Osteoblast (primary cell): ENCODE measurements at places on chromosomes 6 and 20. TPM values are rescaled to one million over a fixed set of nuclear protein-coding genes. Genes with fewer than 3 reads are reported as not detected.

GRCh38 chr6:138787138-138787537, 8.7 kb upstream of the ECT2L start:
- no peak for DNase-seq

GRCh38 chr6:84798257-84798656, 33.9 kb upstream of the TBX18 start:
- DNase-seq = peak; percentile 46

DNA sequence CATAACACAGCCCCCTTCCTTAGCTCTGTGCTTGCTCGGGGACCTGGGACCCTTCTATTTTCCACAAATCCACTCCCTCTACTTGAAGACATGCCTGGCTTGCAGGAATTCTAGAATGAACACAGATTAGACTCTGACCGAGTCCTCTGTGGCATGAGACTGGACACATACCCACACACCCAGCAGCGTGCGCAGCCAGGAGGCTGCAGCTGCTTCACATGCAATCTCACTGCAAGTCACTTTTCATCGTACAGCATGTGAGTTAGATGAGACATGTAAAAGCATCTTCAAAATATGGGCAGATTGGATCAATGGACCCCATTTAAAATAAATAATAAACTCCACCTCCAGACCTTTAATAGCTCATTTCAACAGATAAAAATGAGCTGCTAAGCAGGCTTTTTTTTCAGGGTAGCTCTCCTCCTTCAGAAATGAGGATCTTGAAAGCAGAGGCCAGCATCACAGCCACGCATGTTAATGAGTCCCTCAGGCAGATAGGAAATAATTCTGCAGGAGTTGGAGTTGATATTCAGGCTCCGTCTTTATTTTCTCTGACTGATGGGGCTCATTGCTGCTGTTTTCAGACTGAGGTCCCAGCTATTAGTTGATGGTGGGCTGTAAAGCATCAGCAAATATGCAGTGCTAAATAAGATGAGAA, 215.1 kb upstream of the GGTLC1 start:
- DNase-seq = no peak

- DNase-seq = peak; percentile 68
These were observed 33.2 kb downstream of the SERPINB6 start for GRCh38 chr6:2938004-2938631.

- DNase-seq = no peak
These were observed 51.0 kb upstream of the SNAP25 start for GRCh38 chr20:10167594-10167993.

DNA sequence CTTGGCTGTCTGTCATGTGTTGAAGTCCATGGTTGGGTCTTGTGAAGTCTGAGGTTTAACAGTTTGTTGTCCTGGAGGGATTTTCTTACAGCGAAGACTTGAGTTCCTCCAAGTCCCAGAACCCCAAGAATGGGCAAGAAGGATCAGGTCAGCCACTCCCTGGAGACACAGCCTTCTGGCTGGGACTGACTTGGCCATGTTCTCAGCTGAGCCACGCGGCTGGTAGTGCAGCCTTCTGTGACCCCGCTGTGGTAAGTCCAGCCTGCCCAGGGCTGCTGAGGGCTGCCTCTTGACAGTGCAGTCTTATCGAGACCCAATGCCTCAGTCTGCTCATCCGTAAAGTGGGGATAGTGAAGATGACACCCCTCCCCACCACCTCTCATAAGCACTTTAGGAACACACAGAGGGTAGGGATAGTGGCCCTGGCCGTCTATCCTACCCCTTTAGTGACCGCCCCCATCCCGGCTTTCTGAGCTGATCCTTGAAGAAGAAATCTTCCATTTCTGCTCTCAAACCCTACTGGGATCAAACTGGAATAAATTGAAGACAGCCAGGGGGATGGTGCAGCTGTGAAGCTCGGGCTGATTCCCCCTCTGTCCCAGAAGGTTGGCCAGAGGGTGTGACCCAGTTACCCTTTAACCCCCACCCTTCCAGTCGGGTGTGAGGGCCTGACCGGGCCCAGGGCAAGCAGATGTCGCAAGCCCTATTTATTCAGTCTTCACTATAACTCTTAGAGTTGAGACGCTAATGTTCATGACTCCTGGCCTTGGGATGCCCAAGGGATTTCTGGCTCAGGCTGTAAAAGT, 43.5 kb downstream of the SIRPA start:
- no peak for DNase-seq

DNA sequence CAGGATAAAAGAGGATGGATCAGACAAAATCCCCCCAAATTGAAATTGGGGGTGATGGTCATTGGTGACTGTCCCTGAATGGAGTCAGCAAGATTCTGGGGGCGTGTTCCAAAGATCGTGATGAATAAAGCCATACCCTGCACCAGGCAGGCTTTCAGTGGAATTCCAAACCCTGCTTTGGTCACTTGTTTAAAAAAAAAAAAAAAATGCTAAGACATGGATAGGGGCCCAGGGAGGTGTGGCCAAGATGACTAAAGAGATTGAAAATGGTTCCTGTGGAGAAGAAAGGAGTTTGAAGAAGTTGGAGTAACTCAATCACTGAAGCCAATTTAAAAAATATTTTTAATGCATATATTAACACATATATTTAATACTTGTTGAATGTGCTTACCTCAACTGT, 161.4 kb upstream of the KCNG1 start:
- DNase-seq = no peak

DNA sequence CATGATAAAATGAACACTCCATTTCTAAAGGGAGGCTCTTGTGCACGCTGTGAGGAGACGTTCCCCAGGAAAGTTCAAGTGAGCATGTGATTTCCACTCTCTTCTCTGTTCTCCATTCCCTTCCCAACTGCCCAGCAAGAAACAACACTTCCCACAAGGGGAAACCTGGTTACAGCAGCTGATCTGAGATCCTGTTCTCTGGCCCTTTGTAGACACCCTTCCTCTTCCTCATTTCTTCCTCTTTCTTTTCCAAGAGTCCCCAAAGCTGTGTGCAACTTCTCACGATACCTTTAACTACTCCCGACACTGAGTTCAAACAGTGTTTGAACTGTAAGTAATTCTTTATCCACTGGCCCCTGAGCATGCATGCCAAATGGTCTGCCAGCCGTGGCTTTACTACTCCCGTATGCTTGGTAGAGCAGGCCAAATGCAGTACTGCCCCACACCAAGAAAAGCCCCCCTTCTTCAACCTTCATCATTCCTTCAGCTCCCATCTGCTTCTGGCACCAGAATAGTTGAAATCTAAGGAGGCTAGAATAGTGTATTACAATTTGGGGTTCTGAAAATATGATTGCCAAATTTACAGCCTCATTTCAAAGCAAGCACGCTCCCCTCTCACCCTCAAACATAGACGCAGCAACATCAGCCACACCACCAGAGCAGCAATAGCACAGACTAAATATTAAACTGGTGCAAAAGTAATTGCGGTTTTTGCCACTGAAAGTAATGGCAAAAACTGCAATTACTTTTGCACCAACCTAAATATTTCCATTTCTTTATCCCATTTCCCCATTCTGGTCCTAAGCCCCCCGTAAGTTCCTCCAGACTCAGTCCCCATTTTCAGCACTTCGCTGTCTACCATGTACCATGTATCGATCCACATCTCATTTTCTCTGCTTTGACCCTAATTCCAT, 4.3 kb downstream of the HLA-DMB start:
- DNase-seq = no peak

GRCh38 chr6:119454714-119455113, 105.2 kb upstream of the MAN1A1 start:
- DNase-seq = no peak

DNA sequence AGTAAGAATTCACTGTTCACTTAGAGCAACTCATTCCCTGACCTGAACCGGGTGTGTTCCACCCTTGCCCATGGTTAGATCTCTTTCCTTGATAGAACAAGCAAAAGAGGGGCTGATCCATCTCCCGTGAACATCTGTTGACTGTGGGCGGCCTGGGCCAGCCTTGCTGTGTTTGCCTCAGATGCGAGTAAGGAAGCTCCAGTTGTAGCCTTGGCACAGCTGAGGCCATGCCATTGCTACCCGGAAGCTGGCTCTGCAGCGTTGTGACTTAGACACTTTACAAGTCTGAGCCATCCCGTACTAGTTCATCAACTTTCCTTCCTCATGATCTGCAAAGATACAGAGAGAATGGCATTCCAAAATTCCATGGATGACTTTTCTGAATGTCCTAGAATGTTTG, 139.0 kb downstream of the MAP3K4 start:
- DNase-seq = no peak

DNA sequence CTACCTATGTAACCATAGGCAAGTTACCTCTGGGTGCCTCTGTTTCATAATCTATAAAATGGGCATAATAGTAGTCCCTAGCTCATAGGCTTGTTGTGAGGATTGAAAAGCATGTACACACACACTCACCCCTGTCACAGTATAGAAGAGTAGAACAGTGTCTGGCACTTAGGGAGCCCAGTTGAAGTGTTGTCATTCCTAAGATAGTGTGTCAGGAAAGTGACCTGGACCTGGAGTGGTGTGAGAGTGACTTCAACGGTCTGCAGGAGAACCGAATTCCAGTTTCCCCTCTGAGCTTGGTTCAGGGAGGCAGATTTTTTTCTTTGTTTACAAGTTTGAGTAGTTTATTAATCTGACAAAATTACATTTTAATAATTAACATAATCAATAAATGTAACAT, 229.9 kb upstream of the MAP3K7 start:
- DNase-seq = no peak

GRCh38 chr6:52546678-52547077, 30.2 kb downstream of the TRAM2 start:
- no peak for DNase-seq

DNA sequence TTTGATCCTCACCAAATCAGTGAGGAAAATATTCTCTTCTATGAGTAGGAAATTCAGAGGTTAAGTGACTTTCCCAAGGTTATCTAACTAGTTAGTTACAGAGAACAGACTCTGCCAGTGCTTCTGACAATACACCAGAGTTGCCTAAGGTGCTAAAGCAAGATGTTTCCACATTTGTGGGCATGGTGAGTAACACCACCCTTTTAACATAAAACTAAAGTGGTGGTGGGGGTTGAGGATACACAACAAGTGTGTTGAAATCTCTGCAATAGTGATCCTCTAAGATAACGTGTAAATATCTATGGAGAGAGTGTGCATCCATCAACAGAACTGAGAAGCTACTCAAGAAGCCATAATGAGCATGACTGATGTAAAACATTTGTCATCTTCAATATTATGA, 11.7 kb downstream of the VNN2 start:
- DNase-seq = no peak

DNA sequence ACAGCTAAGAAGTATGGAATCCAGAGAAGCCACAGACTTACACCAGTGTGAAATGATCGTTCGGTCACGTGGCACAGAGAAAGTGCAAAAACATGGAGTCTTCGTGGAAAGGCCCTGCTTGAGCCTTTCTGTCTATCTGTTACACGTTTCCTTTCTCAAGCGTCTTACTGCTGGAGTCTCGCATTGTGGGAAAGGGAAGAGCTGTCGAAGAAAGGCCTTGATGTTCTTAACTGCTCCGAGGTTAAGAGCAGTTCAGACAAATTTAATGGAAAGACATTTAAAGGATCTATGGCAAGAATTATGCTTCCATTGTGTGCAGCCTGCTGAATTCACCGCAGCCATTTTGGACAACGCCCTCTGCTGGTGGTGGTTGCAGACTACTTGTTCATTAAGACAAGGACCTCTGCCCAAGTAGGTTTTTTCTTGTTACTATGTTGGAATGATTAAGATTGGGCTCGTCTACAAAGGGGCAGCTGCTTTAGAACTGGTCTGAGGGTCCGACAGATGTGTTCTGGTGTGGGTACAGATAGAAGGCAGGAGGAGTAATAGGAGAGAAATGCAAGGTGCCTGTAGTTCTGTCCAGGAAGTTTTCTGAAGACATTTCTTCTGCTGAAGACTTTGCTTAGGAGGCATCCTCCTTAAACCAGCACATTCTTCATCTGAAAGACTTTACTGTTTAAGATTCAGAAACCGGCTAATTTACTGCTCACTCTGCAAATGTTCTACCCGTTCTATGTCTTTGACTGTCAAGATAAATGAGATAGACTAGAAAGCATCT, 24.7 kb upstream of the CCN6 start:
- no peak for DNase-seq

DNA sequence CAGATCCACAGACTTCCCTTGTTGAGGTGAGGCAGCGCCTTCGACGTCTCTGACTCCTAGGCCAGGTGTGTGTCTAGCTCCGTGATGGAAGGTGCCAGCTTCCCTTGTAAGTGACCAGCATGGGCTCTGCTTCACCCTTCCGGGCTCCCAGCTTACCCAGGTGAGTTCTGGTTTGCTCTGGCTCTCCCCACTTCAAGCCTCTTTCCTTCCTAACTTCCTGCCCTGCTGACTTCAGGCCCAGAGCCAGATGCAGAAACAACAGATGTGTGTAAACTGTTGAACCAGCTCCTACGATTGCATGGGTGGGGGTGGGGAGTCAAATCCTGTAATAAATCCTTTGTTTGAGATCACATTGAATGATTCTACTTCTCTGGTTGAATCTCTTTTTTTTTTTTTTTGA, 51.6 kb upstream of the BMP6 start:
- no peak for DNase-seq

DNA sequence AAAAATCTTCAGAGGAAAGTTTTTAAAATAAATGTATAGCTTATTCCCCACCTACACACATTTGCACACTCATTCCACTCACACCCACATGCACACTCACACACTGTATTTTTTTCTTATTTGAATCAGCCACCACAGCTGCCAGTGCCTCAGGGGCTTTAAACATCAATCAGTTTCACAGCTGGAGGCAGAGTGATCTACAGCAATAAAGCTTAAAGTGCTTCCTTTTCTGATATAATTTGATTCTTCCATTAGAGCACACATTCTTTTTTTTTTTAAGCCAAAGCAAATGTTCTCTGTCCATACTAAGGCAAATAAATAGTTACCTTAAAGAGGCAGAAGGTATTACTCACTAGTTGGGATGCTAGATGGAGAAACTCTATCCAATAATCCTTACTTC, 498.8 kb upstream of the POU3F2 start:
- DNase-seq = no peak

Gene C6orf141
- total RNA-seq = not detected in 2 replicates

Gene LY6G6D
- not detected in 2 replicates for total RNA-seq

Gene KIF25
- not detected in 2 replicates for total RNA-seq

Gene SLC24A3
- total RNA-seq = 0.29 and 1.1 TPM in 2 replicates

Gene BIRC7
- under 0.01 and 0.29 TPM in 2 replicates for total RNA-seq

Gene KCNK5
- total RNA-seq = not detected in 2 replicates

Gene SAMD10
- 0.59 and 1.4 TPM in 2 replicates for total RNA-seq

Gene FILIP1
- total RNA-seq = under 0.01 and 0.29 TPM in 2 replicates

Gene TMX4
- 40.9 and 45.7 TPM in 2 replicates for total RNA-seq
